ENCODE measurements at places on chromosomes 2 and 18. TPM values are rescaled to one million over a fixed set of nuclear protein-coding genes. Genes with fewer than 3 reads are reported as not detected.
A peak's percentile ranks its signal among the peaks of the same experiment; 100 is the strongest.

- DNase-seq = peak; percentile 65
Measured at GRCh38 chr18:55384551-55385275, 203.3 kb downstream of the TCF4 start.

- no peak for DNase-seq
Measured at GRCh38 chr2:153488072-153488471, 9.5 kb upstream of the RPRM start.

- DNase-seq = no peak
Measured at GRCh38 chr2:100230754-100231153, 88.4 kb upstream of the AFF3 start.

Gene PRSS56
- not detected for total RNA-seq

GRCh38 chr2:236705295-236706105, 135.9 kb downstream of the ACKR3 start:
- no peak for DNase-seq

Gene NPAS2
- 13.9 TPM for total RNA-seq

DNA sequence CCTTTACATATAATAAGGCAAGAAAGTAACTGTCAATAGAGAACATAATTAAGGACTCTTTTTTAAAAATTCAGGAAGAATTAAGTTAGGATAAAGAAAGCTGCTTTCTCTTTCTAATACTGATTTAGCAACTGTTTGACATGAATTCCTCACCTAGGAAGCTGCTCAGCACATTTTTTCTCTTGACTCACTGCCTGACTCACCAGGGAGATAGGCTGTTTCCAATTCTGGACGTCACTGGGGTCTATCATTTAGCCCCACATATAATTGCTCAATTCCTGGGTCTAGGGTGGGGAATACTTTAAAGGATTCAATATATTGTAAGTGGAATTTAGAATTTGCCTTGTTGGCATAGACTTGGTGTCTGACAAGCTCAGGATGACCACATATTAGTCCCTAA, 50.8 kb upstream of the UGP2 start:
- peak; percentile 92 for DNase-seq

GRCh38 chr2:31475692-31476091, 61.1 kb upstream of the XDH start:
- DNase-seq = peak; percentile 4

GRCh38 chr2:100580367-100581276, 17.8 kb downstream of the PDCL3 start:
- DNase-seq = no peak

GRCh38 chr2:163553601-163554000, 182.2 kb downstream of the FIGN start:
- DNase-seq = no peak

GRCh38 chr2:33598561-33599174, 431 bp downstream of the FAM98A start:
- DNase-seq = peak; percentile 68

GRCh38 chr2:141929331-141930252, 201.2 kb downstream of the LRP1B start:
- peak; percentile 1 for DNase-seq

GRCh38 chr2:26559044-26559405, 81.1 kb upstream of the OTOF start:
- no peak for DNase-seq

Gene ARHGAP25
- total RNA-seq = 3.5 TPM

Gene HES6
- total RNA-seq = 2.2 TPM

DNA sequence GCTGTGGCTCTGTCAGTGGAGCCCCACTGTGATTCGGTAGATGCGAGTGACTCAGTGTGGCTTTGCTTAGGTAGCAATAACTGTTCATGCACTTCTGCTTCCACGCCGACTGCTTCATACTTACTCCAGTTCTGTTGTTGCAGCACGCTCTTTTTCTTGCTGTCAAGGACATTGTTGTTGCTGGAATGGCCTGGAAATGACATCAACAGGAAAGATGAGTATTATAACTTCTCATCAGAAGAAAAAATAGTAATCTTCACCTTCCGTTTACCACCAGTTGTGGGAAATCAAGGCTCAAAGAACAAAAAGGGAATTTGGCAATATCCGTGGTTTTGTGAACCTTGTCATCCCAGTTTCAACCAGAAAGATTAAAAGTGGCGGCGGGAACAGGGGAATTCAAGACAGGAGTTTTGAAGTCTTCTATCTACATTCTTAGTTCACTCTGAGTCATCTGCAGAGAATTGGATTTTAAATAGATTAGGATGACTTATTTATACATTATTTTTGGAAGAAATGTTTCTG, 8.3 kb downstream of the TM4SF20 start:
- DNase-seq = peak; percentile 21

DNA sequence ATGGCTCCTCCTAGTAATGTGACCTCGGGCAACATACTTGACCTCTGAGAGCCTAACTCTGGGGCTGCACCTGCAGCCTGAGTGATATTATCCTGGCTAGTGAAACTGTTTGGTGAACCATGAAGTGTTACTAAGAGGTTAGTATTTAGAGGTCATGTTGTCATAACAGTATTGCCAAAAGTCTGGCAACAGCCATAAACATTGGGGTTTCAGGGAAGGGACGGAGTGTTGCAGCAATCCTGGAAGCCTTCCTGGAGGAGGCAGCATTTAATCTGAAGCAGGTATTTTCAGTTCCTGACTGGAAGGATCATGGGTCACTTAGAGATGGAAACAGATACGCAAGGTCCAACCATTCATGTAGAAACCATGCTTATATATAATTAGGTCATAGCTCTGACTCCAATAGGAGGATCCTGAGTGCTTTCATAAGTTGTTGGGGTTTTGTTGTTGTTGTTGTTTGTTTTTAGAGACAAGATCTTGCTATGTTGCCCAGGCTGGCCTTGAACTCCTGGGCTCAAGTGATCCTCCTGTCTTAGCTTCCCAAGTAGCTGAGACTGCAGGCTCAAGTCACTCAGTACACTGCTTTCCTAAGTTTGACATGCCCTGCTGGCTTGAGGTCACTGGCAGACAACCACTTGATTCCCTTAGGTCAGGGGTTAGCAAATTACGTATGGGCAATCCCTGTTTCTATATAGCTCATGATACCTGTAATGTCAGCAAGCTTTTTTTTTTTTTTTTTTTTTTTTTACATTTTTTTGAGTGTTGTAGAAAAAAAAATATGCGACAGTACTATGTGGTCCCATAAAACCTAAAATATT, 21.5 kb downstream of the GPR39 start:
- no peak for DNase-seq

- no peak for DNase-seq
Measured at GRCh38 chr2:121052521-121052920, 232.5 kb downstream of the TFCP2L1 start.

DNA sequence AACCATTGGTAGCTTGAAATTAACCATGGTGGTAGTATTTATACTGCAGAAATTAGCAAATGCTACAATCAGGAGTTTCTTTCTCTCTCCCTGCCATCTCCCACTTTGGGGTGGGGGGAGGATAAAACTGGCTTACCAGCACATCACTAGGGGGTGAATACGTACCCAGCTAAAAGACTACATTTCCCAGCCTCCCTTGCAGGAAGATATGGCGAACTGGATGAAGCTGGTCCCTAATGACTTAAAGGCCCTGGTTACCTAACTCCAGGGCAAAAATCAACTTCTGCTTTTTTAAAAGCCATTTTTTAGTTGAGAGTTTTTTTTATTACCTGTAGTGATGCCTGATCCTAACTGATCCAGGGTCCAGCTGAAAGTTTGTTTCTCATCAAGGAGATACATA, 70.3 kb upstream of the RAB12 start:
- no peak for DNase-seq

Gene XDH
- 0.32 TPM for total RNA-seq
